Breast epithelium (tissue), 4 donors: ENCODE measurements at places on chromosomes 6 and 20. TPM values are rescaled to one million over a fixed set of nuclear protein-coding genes. Genes with fewer than 3 reads are reported as not detected.

DNA sequence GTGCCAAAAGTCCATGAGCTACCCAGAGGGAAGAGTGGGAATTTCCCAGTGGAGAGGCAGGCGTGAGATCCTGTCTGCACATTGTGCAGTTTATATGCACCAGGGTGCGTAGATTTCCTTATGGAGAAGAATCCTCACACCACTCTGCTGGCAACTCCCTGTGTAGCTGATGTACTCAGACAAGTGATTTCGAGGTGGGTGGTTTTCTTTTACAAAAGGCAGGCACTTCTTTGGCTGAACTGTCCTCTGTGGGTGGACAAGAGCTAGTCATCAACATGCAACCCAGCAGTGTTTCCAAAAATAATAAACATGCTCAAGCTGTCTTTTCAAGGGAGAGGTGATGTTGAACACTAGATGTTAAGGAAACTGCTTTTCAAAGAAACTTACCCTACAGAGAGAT is 121.7 kb upstream of the NXT1 start:
- DNase-seq, result no peak

GRCh38 chr20:31606804-31607639 is 1.9 kb downstream of the ID1 start:
- no peak for DNase-seq

GRCh38 chr6:3343089-3343883 is 84.5 kb downstream of the PSMG4 start:
- no peak for DNase-seq

DNA sequence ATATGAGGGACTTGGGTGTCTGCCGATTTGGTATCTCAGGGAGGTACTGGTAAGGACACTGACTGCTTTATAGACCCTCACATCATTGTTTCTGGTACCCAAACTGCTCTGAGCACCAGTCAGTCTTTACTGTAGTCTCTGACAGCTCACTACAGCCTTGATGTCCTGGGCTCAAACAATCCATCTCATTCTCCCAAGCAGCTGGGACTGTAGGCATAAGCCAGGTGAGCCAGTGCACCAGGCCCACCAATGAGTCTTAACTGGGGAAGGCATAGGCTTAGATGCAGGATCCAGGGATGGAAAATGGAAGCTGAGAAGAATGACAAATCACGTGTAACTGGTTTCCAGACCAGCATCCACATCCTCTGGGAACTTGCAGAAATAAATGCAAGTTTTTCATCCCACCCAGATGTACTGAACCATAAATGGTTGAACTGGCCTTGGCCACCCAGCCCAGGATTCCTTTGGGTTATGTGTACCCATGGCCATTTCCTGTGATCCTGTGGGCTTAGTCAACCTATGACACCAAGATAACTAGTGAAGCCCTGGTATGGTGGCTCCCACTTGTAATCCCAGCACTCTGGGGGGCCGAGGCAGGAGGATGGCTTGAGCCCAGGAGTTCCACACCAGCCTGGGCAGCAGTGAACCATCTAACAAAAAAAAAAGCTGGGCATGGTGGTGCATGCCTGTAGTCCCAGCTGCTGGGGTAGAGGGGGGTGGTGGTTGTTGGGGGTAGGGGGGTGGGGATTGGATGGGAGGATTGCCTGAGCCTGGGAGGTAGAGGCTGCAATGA is 5.8 kb downstream of the TUBB start:
- no peak for DNase-seq

- DNase-seq, result no peak
Observed at GRCh38 chr6:106381881-106382280, 21.4 kb downstream of the CRYBG1 start.

DNA sequence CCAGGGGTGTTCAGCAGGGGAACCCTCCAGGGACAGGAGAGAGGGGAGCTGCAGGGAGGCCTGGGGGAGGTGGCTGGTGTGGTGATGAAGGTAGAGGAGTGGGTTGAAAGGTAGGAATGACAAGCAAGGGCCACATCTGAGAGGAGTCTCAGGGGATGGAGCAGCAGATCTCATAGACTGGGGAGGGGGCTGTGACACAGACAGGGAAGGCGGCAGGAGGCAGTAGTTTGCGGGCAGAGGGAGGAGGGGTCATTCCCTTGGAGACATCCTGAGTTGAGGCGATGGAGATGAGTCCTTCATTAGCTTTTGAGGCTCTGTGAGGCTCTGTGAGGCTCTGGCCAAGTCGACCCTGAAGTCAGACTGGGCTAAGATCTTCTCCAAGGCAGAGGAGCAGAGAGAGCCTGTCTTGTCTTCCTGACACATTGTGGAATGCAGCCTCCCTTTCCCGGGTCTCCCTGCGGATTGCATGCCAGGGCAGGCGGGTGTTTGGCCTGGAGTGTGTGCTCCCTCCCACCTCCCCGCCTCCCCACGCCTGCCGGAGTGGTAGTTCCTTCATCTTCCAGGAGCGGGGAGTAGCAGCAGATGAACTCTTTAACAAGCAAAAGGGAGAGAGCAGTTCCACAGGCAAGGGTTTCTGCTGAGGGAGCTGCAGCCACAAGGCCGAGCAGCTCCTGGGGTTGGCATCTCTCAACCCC is 34.3 kb upstream of the MLN start:
- peak; percentile 23 for DNase-seq

- no peak for DNase-seq
Observed at GRCh38 chr6:70889270-70889669, 67.6 kb downstream of the B3GAT2 start.

- DNase-seq, result no peak
Observed at GRCh38 chr6:46684771-46685170, 2.9 kb upstream of the TDRD6 start.

DNA sequence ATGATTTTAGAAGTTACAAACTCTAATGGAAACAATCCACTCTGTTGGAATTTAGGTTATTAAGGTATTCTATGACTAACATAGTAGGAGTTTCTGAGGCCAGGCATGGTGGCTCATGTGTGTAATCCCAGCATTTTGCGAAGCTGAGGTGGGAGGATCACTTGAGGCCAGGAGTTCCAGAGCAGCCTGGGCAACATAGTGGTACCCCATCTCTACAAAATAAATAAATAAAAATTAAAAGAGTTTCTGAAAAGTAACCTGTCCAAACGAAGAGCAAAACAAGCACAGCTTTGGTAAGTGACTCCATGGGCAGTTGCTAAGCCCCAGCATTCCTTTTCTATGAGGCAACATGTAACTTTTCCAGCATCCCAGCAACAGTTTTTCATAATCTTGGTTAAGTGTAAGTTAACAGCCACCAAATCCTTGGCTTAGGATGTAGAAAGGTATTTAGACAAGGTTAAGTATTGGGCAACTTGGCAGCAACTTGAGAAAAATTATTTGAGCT is 86.3 kb downstream of the SOX4 start:
- DNase-seq, result no peak

DNA sequence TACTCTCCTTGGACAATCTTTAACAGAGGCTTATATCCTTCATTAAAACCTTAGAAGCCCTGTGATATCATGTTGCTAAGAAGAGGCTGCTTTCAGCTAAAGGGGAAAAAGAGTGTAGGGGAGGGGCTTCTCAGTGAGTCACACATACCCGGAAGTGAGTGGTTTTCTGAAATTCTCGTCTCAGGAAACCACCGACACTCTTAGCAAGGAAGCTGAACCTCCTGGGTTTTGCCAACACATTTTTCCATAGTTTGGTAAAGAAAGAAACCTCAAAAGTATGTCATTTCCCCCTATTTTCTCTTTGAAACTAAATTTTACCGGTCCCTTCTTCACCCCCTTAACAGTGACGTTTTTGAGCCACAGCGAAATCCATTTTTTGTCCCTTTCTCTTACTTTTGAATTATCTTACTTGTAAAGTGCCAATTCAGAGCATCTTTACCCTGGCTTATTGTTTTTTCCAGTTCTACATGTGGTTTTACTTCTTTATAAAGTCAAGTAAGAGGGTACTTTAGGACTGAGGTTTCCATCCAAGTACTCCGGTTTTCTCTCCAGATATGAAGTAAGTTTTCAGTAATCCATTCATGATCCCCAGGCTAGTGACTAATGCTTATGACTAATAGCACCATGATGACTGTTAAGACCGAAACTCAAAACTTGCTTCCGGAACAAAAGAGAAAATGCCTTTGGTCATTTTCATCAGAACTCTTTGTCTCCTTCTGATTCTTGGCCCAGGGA is 219.3 kb downstream of the ARHGAP18 start:
- DNase-seq, result peak; percentile 46

GRCh38 chr20:19599200-19599599 is 158.9 kb upstream of the RIN2 start:
- no peak for DNase-seq

- no peak for DNase-seq
Observed at GRCh38 chr6:168915855-168916254, 337.8 kb downstream of the THBS2 start.

DNA sequence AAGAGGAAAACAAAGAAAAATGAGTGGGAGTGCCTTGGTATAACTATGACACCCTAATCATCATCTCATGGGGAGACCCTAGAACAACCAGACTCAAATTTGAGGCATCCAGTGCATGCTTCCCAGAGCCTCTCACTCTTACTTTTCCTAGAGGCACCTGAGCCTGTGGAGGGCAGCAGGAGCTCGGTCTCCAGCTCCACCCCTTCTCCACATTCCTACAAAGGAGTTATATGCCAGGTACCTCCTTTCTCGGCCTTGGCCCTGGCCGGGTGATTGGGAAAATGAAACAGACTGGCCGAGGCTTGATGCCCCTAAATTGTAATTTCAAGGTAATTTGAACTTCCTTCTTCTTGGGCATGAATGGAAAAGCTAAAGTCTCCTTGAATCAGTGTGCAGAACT is 761.2 kb upstream of the CHD6 start:
- DNase-seq, result peak; percentile 26

DNA sequence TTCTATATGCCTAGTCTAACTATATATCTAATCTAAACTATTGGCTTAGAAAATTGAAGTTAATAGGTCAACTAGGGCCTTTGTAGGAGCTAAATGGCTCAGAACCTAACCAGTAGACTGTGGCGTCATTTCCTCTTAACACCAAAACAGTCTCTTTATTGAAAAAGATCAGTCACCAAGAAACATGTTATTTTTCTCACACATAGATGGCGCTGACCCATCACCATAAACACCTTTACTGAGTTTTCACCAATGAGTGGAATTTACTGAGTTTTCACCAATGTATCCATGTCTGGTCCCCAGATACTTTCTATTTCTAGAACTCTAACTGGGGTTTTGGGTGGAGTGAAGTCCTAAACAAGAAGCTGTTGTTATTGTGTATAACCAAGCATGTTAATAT is 636.0 kb downstream of the BCKDHB start:
- no peak for DNase-seq

- no peak for DNase-seq
Observed at GRCh38 chr6:169406034-169406433, 152.4 kb upstream of the THBS2 start.

DNA sequence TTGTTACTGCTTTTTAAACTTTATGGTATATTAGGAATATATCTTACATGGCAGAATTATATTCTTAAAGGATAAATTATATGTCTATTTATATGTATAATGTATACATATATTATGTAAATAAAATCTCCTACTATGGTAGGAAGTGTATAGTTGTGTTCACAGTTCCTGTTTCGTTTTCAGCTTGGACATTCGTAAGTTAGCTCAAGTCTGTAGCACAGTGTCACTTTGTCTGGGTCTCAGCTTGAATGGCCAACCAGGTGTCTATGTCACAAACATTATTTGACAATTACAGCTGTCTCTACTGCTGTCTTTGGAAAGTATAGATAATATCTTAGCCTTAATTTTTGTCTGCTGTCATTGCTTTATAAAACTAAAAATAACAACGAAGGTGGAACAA is 303.9 kb downstream of the CDKAL1 start:
- no peak for DNase-seq

DNA sequence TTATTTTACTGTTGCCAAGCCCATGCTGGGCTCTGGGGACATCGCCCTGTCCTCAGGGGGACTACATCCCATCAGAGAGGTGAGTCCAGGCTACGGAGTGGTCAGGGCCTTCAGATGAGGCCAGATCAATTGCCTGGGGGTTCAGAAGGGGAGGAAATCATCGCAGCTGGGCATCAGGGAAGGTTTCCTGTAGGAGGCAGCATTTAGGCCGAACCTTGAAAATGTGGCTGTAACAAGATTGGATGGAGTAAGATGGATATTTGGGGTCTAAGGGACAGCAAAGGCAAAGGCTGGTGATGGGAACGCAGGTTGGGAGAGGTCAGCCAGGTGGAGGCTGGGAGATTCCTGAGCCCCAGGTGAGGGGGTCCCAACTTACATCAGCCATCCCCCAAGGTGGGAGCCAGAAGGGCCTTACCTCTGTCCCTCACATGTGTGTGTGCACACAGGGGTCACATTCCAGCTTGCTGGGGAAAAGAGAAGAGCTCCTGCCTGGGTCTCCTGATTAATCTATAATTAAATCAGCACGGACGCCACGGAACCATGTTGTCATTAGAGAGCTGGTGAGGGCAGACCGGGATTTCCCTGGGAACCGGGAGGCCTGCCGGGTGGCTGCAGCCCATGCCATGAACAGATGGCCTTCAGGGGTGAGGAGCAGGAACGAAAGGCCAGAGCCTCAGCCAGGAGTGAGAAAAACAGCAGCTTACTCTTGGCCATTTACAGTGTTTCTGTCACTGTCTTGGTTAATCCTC is 30.5 kb upstream of the DLGAP4 start:
- no peak for DNase-seq

GRCh38 chr20:44579313-44580081 is 2.9 kb upstream of the PKIG start:
- DNase-seq, result no peak

DNA sequence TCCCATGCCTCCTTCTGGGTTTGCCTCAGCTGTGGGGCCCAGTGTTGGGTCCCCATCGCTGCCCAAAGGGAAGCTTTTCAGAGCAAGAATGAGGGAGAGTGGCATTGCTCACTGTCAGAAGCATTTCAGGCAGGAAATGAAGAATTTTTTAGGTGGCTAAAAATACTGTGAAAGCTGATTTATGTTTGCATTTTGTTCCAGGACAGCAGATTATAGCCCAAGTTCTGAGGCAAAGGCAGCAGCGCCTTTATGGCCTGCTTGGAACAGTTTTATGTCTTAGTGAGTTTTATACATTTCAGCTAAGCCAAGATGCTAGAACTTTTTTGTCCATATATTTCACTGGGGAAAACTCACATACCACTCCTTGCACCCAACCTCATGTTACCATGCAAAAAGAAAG is 4.3 kb upstream of the CCDC167 start:
- DNase-seq, result no peak

DNA sequence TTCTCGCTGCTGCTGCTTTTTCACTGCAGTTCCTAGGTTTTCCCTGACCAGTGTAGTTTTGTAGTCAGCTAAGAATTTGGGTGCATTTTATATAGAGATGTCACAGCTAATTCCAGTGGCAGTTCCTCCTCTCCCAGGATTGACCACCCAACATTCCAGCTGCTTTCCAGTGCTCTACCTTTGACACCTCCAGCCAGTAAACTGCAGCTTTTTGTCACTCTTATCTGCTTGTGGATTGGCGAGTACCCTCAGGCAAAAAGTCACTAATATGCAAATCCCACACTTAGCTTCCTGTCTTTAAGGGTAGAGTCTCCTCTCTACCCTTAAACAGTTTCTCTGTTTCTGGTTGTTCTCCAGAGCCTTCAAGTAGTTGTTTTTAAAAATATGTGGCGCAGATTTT is 146.9 kb upstream of the KCNG1 start:
- no peak for DNase-seq

GRCh38 chr20:22339091-22339881 is 245.1 kb downstream of the FOXA2 start:
- no peak for DNase-seq

The MTCH1 gene
- total RNA-seq, result 187 TPM

The RSPO3 gene
- 23.3 TPM for total RNA-seq

The IRAK1BP1 gene
- total RNA-seq, result 4.3 TPM

The PI16 gene
- total RNA-seq, result 2.8 TPM

The ADGRB3 gene
- total RNA-seq, result 1.1 TPM

The HLA-DRA gene
- total RNA-seq, result 237 TPM

The ATXN1 gene
- 37.4 TPM for total RNA-seq

The TMEM63B gene
- total RNA-seq, result 21.8 TPM
